ENCODE measurements at places on chromosomes 6 and 20.
A peak's percentile ranks its signal among the peaks of the same experiment; 100 is the strongest.

DNA sequence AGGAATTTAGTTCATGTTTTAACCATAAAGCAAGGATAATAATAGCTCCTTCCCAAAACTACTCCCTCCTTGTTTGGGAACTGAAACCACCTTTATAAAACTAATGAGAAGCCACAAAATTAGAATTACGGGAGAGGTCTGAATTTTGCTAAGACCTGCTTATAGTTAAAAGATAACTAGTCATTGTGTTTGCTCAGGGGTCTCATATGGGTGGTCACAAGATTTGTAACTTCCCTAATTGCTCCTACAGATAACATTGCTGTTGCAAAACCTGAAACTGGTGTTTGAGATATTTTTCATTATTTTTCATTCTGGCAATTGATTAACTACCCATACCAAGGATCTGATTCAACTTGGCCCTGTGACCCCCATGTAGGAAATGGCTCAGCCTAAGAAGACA lies 154.5 kb upstream of the PLCB4 start:
- no peak for DNase-seq

DNA sequence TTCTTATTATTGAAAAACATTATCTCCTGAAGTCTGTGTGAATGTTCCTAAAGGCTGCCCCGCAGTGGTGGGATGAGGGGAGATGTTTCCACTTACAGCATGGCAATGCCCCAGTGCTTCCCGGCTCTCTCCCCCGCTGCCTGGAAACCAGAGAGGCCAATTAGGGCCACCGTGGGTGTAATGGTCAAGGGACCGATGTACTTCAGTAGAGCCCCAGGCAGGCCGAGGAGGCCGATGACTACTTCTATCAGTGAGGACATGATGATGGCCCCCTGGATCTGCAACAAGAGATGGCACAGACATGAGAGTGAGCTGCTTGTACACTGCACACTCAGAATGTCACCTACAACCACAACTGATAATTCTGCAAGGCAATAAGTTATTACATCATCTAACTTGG lies 117.8 kb downstream of the SLC23A2 start:
- DNase-seq, result no peak

DNA sequence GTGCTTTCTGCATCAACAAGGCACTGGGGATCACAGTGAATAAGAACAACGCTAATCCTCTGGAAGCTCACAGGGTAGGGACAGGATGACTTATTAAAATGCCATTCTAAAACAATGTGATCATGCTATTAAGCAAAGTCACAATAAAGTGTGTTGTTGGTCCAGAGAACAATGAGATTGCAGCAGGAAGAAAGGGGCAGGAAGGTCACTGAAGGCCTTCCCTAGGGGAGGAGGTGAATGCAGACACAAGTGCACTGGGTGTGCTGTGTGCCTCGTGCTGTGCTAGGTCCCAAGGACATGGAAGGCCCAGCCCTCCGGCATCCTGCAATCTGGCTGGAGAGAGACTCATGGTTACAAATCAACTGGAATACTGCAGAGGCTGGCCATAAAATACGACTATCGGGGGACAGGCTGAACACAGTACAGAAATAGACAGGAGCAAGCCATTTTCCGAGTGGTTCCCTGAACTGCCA lies 55.7 kb downstream of the LYRM4 start:
- DNase-seq, result no peak

GRCh38 chr6:18533793-18534192 lies 146.6 kb downstream of the RNF144B start:
- DNase-seq, result no peak

- peak; percentile 83 for DNase-seq
These were observed 99.1 kb downstream of the CDH26 start for GRCh38 chr20:60057123-60057865.

- DNase-seq, result no peak
These were observed 431.8 kb downstream of the PREX1 start for GRCh38 chr20:48395816-48396546.

GRCh38 chr6:143692696-143693095 lies 14.9 kb downstream of the PHACTR2 start:
- no peak for DNase-seq

- DNase-seq, result no peak
These were observed 2.0 kb downstream of the NNAT start for GRCh38 chr20:37523012-37523391.

GRCh38 chr20:60868316-60868891 lies 383.7 kb upstream of the CDH4 start:
- no peak for DNase-seq

DNA sequence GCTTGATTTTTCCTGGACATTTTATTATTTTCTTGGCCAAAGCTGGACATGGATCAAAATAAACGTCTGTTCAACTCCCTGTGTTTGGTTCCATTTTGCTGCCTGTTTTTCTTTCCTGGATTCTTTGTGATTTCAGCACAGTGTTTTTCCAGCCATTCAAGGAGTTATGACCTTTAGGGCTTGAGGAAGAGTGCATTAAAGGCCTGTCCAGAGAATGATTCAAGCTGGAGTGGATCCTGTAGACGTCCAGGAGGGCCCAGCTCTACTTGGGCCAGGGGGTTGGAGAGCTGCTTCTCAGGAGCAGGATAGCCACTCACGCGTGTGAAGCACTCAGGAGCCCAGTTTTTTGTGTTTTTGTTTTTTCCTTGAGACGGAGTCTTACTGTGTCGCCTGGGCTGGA lies 56.5 kb upstream of the IER3 start:
- DNase-seq, result no peak

GRCh38 chr6:20467437-20467836 lies 65.8 kb downstream of the E2F3 start:
- DNase-seq, result no peak

DNA sequence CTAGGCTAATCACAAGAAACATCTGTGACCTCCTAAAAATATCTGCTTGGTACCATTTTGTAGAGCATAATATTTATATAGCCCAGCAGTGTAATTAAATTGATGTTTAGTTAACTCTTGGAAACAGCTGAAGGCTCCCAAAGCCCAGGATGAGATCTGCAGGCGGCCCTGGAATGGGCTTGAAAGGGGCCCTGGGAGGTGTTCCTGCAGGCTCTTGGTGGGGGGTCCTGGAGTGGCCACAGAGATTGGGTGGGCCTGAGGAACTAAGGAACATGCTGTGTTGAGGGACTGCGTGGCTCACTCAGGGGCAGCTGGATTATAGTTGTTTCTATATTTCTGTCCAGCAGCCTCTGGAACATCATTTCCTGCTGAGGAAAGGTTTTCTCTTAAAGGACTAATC lies 9.2 kb downstream of the SCP2D1 start:
- DNase-seq, result no peak

DNA sequence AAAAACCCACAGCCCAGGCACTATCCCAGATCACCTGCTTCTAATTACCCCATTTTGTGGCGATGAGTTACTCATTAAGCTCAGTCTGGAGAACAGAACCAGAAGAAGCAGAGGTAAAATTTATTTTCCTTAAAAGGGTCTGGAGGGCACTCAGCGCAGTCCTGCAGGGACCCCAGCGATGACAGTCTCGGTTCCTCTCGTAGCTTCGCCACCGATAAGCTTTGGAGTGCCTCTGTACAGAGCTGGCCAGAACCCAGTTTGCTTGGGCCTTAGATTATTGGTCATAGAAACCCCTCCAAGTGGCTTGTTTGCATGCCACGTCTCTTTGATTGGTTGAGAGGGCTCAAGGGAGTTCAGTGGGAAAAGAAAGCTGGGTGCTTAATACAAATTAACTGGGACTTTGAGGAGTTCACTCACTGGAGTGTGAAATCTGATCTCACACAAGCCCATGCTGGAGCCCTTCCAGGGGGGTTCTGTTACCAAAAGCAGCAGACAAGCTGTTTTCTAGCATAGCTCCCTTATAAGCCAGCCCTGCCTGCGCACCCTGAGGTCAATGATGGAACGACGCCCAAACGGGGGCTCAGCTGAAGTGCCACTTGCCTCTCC lies 158.5 kb upstream of the ARID1B start:
- peak; percentile 63 for DNase-seq

DNA sequence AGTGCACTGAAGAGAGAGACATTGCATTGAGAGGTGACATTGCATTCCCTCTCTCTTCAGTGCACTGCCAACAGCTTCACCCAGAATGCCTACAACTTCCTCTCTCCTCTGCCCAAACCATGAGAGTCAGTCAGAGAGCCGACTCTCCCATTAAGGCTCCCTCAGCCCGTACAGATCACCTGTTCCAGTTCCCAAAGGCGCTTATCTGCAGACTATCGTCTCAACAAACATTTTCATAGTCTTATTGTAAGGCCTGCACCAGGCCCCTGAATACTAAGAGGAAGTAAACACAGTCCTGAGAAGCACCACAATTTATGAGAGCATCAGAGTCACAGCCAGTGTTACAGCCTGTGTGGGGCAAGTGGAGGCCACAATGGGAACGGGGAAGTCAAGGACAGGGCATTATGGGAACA lies 53.7 kb downstream of the GFOD1 start:
- no peak for DNase-seq

GRCh38 chr20:15625981-15626380 lies 947.3 kb downstream of the KIF16B start:
- DNase-seq, result no peak

- DNase-seq, result no peak
These were observed 65.4 kb upstream of the SLC22A16 start for GRCh38 chr6:110541701-110542309.

DNA sequence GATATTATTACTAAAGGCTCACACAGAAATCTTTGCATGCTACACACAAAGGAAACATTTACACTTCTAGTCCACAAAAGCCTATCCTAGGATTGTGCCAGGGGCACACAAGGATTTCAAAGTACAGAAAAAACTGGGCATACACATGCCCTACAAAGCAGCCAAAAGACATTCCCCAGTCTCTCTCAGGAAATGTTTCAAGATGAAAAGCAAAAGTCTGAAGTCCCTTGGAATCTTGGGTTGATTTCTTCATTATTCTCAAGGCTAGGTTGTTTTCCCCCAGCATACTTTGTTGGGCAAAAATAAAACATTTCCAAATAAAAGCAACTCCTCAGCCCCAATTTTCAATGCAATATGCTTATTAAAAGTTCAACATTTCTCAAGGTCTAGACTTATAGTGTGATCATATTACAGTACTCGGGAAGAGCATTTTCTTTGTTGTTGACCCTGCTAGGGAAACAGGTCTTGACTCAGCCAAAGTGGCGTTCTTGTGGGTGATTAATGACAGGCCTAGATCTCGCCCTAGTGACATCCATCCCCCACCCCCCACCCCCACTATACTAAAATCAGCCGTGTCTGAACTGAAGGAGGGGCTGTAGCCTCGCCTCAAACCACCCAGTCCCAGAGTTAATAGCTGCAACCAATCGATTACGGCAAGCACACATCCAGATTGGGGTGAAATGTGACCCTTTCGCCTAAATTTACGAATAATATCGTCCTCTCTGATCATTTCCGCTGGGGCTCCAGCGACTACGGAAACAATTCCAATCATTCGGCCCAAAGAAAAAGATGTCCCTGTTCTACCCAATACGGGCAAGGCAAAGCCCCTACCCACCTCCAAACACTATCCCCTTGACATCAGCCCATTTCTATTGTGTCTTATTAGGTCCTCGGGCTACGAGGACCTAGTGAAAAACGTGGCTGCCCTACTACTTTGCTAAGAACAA lies 1.4 kb downstream of the AKIRIN2 start:
- DNase-seq, result no peak

DNA sequence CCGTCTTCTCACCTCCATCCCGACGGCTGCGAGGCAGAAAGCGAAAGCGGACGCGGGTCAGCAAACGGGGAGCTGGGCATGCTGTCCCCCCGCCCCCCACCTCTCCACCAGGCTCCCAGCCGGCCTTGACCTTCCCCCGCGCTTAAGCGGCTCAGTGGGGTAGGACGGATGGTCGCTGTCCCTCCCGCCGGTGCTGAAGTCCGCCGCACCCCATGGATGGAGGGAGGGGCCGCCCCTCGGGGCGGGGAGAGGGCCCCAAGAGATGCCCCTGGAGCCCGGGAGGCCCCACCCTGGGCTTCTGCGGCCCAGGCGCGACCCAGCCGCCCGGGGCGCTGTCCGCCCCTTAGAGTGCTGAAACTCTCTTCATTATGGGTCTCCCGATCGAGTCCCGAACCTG lies at the start of gene KCNB1:
Gene KCNB1 (minus strand): TSS at position 48 of the 397 bp plus-strand sequence. CDS start 188 bp downstream, outside the sequence.
- DNase-seq, result peak; percentile 93

GRCh38 chr20:50658804-50659380 lies 32.5 kb downstream of the RIPOR3 start:
- no peak for DNase-seq

DNA sequence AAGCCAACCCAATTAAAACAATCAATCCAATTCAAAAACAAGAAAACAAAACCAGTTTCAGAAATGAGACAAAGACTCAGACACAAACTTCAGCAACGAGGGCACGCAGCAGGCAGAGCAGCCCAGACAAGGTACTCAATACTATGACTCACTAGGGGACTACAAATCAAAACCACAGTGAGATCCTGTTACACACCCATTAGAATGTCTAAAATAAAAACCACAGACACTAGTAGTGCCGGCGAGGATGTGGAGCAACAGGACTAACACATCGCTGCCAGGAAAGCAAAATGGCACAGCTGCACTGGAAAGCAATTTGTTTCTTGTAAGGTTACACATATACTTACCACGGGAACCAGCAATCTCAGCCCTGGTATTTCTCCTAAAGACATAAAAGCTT lies 28.4 kb upstream of the MAS1L start:
- no peak for DNase-seq

DNA sequence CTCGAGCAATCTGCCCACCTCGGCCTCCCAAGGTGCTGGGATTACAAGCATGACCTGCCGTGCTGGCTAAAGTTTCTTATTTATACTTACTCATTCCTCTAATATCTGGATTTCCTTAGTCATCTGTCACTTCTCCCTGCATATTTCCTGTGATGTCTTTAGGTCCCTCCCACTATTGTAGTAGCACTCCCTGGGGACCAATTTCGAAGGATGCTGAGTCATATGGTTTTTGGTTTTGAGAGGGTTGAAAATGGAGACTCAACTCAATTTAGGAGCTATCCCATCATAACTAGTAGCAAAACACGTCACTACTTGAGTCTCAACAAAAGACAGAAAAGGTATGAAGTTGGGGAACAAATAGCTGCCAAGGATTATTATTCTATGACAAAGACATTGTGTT lies 20.2 kb downstream of the MCUR1 start:
- DNase-seq, result no peak

GRCh38 chr20:22490287-22491193 lies 93.8 kb downstream of the FOXA2 start:
- peak; percentile 62 for DNase-seq

GRCh38 chr6:54481091-54481490 lies 172.8 kb downstream of the TINAG start:
- DNase-seq, result no peak

DNA sequence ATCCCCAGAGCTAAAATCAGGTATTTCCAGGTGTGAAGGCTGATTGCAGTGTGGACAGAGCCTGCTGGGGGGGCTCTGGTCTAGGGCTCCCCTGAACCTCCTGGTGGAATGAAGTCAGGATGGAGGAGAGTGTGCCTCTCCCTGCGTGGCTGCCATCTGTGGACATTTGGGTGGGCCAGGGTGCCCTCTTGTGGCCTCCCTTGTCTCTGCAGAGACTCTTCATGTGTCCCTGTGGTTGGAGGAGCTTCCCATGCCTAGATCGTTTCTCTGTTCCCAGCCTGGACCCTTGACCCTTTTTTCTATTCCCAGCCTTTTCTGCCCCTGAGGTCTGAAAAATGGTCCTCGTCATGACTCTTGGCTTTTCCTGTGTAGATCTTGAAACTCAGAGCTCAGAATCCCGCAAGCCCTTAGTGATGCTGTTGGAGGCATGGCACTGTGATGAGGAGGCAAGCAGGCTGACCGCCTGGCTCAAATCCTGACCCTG lies 9.9 kb upstream of the PSMF1 start:
- peak; percentile 70 for DNase-seq
